ENCODE measurements at places on chromosomes 2 and 18.

GRCh38 chr2:240952496-240953246, 45.7 kb upstream of the SNED1 start:
- no peak for DNase-seq

DNA sequence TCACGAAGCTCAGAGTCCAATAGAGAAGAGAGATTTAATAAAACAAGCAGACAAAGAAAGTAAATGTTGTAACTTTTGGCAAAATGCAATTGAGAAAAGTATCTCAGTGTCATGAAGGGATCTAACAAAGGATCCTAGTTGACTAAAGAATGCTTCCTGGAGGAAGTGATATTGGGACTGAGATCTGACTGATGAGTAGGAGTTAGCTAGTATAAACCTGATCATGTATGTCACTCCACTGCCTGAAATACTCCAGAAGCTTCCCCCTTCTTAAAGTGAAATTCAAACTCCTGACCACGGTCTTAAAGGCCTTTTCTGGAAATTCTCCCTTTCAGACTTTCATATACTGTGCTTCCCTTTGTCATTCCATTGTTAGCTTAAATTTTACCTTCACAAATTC, 1102.4 kb upstream of the ZEB2 start:
- DNase-seq: no peak

DNA sequence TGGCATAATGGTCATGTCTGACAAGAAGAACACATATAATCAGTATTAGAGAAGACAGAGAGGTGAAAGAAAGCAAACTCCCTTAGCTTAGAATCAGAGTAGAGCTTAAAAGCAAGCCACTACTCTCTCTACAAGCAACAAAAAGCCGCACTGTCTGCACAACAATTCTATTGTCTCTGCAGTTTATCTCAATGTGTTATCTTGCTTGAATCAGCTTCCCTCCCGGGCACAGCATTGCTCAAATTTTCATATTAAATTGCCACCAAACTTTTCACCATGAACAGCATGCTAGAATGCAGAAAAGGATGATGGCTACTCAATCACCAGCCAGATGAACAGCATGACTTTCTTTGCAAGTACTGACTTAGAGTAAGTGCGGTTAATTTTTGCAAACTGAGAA, 356.0 kb upstream of the KYNU start:
- DNase-seq: no peak

GRCh38 chr2:224843141-224843540, 127.0 kb upstream of the CCDC195 start:
- no peak for DNase-seq

DNA sequence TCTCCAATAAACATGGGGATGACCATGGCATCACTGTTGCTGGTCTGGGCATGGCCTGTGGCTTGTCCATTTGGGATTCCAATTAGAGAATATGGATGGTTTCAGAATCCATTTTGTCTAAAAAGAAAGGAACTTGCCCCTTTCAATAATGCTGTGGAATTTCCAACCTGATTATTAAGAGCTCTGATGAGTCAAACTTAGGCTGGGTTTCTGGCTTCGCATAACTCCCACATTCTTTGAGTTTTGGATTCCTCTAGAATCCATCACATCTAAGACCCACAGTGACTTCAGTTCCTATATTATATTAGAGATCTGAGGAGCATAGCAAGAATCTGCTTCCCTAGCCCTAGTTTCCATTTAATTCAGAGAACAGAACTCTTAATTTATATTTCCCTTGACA, 531.5 kb downstream of the TNS1 start:
- DNase-seq: no peak

DNA sequence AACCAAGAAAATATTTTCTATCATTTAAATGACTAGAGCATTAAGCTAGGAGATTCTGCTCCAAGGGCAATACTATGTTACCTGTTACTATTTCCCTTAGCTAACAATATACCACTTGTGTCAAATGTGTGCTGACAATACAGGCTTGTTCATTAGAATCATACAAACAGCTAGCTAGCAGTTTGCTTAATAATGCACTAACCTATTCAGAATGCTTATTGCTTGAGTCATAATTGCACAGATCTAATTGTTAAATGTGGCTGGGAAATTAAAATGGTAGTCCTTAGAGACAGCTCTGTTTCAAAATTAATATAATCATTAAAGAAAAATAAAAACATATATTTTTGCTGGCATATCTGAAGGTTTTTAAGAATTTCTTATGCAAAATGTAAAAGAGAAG, 344.2 kb downstream of the ERBB4 start:
- DNase-seq: no peak

DNA sequence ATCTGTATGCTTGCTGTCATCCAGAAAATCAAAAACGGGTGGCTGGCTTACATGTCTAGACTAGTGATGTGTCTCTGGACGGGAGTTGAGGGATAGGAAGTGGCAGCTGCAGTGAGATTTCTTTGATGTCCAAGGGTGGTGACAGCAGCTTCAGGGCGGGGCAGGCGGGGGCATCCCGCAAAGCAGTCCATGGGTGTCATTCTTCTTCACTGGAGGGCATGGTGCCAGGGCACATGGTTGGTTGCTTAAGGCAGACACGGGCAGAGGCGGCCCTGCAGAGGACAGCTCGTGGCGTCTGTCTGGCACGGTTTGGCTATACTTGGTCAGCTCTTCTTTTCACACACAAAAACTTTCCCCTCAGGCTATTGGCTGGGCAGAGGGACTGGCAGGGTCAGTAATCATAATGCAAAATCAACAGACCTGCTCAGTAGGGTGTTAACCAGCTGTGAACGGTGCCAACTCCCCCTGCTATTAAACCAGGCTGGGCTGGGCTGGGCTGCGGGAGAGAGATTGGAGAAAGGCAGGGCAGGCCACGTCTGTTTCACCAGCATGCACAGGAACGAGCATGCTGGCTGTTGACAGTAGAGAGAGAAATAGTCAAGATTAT, 63.7 kb downstream of the COL4A3 start:
- peak; percentile 42 for DNase-seq

- peak; percentile 51 for DNase-seq
These were observed 205.1 kb downstream of the ARL4C start for GRCh38 chr2:234291765-234292204.
